ENCODE measurements at places on chromosomes 7 and 10. TPM values are rescaled to one million over a fixed set of nuclear protein-coding genes. Genes with fewer than 3 reads are reported as not detected.

Gene OR6B1
- total RNA-seq: not detected

DNA sequence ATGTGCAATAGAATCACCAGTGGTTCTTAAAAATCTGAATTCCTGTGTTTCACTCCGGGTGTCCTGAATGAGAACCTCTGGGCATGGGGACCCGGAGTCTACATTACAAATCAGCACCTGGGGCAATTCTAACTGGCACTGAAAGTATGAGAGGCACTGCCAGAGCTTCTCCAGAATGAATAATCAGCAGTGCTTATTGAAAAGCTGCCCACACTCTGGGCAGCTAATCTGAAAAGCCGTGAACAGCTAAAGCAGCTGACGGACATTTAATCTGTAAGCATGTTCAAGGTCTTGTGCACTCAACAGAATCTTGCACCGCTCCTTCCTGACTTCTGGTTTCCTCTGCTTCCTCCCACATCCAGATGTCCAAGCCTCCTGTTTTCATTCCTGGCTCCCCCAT is 113.3 kb upstream of the KIF5B start:
- no peak for DNase-seq

DNA sequence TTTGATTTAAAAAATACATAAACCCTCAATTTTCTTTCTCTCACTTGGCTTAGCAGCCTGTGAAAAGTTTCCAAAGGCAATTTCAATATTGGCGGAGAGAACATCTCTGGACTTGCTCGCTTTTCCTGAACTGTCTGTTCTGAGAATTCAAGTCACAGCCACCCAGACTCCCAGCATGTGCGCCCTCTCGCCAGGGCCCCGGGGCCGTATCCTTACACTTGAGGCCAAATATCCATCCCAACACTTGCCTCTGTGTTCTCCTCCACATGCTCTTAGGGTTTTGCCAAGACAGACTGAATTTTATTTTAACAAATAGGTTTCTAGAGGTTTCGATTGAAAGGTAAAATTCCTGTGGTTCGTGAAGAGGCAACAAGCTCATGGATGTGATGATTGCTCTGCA is 111.5 kb upstream of the GPR26 start:
- DNase-seq: no peak

- DNase-seq: no peak
These were observed 64.0 kb upstream of the PCBD1 start for GRCh38 chr10:70952401-70952800.

- no peak for DNase-seq
These were observed 2.8 kb downstream of the TAS2R41 start for GRCh38 chr7:143480501-143480900.

All from heart left ventricle (tissue), 16 donors.